ENCODE measurements at places on chromosomes 12 and 14.

- DNase-seq: no peak
These were observed 5.8 kb downstream of the NR4A1 start for GRCh38 chr12:52056801-52057637.

DNA sequence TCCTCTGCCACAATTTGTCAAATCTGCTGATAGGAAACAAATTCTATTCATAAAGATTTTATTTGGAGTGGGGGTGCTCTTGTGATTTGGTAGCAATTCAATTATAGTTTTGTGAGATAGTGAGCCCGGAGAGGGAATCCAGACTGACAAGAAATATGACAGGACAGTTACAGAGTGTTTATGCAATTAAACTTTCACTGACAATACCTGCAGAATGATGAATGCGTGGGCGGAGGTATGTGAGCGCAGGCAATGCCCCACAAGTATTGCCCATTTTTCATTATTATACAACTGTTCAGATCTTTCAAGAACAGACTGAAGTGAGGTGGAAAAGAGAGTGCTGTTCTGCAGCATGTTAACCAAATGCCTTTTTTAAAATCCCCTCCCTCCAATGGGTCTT, 259.0 kb downstream of the EGLN3 start:
- DNase-seq: no peak

DNA sequence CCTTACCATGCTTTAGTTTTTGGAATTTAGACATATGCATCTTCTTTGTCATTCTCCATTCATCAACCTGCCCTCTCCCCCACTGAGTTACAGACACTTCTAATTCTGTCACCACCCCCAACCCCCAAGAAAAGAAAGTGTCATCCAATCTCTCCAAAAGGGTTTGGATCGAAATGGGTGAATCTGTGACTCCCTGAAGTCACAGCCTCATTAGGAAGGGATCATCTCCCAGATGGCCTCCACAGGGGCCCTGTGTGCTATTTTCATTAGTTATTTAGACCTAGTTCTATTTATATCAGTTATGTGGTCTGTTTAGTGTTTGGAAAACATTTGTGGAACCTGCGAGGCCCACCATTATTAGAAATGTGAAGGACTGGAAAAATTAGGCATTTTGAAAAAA, 191.0 kb upstream of the ATP2B1 start:
- no peak for DNase-seq

- DNase-seq: no peak
These were observed 107.1 kb downstream of the TMTC2 start for GRCh38 chr12:82793751-82794281.

- DNase-seq: peak; percentile 54
These were observed 68.7 kb upstream of the PTPRR start for GRCh38 chr12:70989232-70989631.

DNA sequence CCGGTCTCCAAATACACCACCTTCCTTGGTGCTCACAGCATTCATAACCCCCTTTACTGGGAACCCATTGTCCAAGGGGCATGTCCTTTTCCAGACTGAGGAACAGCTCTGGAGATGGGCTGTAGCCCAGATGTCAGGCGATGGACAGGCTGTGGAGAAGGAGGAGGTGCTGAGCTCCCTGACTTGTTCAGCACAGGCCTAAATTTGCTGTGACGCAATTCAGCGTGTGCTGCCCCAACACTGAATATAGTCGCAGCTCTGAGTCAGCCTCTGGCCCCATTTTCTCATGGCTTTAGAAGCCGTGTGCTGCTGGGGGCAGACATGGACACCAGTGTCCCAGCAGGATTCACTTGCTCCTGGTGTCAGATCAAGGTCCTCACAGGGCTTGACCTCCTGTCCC, 269.1 kb downstream of the EMP1 start:
- DNase-seq: peak; percentile 56

DNA sequence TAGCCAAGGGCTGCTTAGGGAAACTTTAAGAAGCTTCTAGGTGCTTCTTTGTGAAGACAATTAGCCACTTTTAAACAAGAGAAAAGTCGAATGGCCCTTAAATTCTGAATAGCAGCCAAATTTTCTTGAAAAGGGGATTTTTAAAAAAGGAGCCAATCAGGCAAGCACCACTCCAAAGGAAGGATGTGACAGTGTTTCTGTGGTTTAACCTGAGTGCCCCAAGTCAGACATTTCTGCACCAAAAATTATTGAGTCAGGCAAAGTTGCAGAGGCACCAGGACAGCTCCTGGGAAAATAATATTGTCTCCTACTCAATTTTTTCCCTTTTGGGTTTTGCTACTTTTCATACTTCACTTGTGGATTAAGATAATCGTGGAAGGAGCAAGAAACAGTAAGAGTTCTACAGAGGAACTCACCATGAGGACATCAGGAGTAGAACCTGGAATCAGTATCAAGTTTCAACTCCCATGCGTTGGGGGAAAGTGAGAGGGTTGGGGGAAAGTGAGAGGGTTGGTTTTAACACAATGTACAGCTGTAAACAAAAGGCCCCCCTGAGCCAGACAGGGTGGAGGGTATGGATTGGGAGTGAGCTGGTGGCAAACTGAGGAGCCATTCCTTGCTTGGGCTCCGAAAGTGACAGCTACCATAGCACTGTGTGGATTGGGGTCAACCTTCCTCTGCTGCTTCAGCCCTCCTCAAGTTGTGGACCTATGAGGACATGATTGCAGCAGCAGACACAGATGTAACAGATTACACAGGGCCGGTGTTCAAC, 90.8 kb downstream of the SLC38A1 start:
- DNase-seq: no peak

- no peak for DNase-seq
These were observed 101.4 kb upstream of the FKBP4 start for GRCh38 chr12:2693244-2693860.

- DNase-seq: peak; percentile 28
These were observed 163.9 kb upstream of the RASSF8 start for GRCh38 chr12:25794571-25794970.

GRCh38 chr12:9115731-9116559, at the start of gene A2M:
Gene A2M (minus strand): TSS chr12:9115919. CDS start chr12:9115849, 70 bp downstream.
- DNase-seq: no peak

GRCh38 chr12:101697930-101698799, 725 bp downstream of the CHPT1 start:
- peak; percentile 43 for DNase-seq

- no peak for DNase-seq
These were observed 108.8 kb upstream of the TSPAN8 start for GRCh38 chr12:71266606-71267005.

- DNase-seq: no peak
These were observed 225.8 kb upstream of the SOX5 start for GRCh38 chr12:24175284-24175683.

DNA sequence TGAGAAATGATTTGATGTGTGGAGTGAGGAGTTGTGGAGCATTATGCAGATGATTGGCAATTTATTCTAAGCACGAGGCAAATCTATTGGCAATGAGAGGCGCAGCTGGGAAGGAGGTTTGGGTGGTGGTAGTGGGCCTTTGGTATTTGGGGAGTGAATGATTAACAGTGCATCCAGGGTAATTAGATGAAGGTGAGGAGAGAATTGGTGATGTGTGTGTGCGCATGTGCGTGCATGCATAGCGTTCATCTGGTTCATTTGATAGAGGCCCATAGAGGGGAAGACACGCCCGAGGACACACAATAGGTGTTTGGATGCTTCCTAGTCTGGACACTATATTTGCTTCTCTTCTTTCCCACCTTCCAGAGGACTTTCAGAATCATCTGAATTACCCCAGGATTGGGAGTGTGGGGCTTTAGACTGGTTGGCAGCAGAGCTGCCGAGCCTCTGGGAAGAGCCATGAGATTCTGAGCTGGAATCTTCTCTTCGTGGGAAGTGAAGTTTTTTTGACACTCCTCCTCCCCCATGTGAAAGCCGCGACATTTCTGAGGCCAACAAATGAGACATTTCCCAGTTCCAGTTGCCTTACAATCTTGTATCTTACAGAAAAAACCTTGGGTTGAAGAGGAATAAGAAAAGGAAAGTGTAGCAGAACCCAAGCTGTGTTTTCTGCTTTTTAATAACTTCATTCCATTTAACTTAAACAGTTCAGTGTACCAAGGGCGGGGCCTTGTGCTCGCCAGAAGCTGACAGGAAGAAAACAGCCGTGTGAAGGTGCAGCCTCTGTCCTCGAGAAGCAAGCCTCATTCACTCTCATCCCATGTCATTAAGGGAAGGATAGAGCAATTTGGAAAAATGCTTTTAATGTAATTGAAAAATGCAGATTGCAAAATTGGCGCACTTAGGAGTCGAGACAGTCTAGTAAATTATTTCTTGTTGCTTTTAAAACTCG, 65.2 kb downstream of the SLC25A47 start:
- DNase-seq: no peak

DNA sequence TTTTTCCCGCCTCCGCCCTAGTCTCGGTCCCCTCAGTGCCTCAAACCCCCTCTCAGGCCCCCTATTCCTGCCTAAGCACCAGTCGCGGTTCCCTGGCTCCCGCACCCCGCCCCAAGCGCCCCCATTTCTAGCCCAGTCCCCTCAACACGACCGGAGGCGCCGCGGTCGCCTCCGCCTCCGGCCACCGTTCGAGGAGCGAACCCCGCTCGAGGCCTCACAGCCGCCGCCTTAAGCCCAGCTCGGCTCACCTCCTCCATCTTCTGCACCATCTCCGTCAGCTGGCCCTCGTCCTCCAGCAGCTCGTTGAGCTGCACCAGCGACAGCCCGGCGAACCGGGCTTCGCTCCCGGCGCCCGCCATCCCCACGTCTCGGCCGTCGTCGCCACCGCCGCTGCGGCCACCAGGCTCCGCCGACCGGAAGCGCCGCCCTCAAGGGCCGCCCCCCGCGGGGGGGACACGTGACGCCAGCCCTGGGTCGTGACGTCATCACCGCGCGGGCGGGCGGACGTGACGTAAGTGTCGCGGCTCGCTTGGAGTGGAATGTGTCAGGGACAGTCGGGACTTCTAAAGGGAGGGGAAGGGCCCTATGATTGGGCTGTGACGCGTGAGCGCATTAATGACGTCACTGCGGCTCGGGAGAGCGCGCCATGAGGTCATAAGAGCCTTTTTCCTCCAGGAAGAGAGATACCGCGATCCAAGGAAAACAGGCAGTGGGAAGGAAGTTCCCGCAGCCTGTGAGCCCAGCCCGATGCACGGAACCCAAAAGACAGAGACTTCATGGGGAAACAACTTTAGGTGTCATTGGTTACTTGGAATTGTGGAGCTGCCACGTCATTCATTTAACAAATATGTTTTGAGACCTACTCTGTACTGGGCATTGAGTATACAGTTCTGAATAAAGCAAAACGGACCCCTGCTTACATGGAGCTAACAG, at the start of gene VPS37B:
Gene VPS37B, minus strand, starts transcription at position 421 of the 933 bp plus-strand sequence. Its CDS starts 62 bp downstream, at position 359.
- DNase-seq: peak; percentile 93

DNA sequence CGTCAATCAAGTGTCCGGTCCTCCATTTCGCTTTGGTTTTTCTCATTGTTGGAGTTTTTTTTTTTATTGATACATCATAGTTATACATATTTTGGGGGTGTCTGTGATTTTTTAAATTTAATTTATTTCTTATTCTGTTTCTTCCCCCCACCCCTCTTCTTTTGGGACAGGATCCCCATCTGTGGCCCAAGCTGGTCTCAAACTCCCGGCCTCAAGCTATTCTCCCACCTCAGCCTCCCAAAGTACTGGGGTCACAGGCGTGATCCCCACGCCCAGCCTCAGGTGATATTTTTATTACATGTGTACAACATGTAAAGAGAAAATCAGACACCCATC, 51.3 kb upstream of the ZFP36L1 start:
- no peak for DNase-seq

- DNase-seq: no peak
These were observed 6.1 kb upstream of the SYNE3 start for GRCh38 chr14:95522556-95522955.

- no peak for DNase-seq
These were observed 3.2 kb downstream of the CRIP2 start for GRCh38 chr14:105477660-105478397.

DNA sequence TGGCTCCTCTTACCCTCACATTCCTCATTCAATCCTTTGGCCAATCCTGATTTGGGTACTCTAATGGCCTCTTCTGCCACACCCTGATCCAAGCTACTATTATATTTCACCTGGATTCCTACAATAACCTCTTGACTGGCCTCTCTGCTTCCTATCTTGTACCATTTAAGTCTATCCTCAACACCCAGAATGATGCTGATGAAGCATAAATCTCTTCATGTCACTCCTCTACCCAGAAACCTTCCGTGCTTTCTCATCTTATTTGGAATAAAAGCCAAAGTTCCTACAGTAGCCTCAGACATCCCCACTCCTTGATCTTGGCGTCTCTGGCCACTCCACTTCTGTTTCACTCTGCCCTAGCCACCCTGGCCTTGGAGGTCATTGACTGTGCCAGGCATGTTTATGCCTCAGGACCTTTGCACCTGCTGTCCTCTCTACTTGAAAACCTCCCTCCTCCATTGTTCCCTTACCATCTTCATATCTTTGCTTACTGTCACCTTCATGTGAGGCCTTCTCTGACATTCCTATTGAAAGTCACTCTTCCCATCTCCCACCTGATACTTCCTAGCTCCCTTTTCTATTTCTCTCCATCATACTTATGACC, 46.4 kb upstream of the NRXN3 start:
- DNase-seq: no peak

DNA sequence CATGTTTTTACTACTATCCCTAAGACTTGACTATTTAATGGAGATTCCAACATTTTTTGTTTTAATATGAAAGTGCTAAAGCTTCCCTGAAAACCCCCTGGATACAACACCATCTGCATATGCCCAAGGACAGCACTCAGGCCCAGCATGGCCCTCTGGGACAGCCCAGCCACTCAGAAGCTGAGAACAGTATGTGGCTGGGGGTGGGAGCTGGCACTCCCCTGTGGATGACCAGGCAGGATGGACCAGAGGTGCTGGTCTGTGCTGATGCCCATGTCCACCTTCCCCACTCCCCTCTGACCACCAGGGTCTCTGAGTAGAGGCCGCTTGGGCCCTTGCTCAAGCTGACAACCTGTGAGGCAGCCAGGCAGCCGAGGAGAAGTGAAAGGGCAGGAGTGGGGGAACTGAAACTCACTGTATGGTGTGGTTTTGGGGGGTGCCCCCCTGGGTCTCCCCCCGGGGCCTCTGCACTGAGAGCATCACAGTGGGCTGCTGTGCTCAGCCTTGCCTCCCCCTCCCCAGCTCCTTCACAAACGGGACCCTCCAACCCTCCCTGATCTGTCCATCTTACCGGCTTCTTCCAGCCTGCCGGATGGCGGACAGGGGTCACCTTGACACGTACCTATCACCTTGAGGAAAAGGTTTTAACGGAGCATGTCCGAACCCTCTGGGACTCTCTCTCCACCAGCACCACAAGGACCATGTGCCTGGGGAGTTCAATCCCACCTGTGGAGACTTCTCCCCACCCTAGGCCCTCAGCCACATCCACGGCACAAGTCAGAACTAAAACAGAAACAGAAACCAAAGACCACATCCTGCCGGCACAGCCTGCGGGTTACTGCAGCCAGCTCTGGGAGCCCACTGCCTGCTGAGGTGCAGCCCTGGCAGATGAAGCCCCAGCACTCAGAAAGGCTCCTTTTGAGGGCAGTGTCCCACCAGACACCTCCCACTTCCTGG, at the start of gene TMEM229B:
Gene TMEM229B, minus strand, starts transcription at position 785 of the 957 bp plus-strand sequence. CDS start 14,798 bp downstream, outside the sequence.
- DNase-seq: no peak

GRCh38 chr12:75953312-75953906, 78.2 kb downstream of the PHLDA1 start:
- peak; percentile 70 for DNase-seq

DNA sequence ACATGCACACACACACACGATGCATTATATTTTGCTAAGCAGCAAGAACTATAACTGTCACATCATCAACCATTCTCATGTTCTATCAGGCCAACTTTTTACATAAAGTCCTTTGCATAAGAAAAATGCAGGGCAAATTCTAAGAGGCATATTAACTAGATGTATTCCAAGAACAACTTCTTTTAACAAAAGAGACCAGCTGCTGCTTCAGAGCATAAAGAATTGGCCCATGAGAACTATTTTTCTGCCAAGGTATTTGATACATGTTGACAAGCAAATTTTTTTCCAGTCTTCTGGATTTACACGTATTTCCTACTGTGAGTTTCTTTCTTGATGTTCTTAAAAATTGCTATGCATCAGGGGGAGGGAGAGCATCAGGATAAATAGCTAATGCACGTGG, 27.2 kb downstream of the GLT8D2 start:
- DNase-seq: peak; percentile 73
